SK-N-MC (cell line): ENCODE measurements at places on chromosomes 5 and 9.
A peak's percentile ranks its signal among the peaks of the same experiment; 100 is the strongest.

DNA sequence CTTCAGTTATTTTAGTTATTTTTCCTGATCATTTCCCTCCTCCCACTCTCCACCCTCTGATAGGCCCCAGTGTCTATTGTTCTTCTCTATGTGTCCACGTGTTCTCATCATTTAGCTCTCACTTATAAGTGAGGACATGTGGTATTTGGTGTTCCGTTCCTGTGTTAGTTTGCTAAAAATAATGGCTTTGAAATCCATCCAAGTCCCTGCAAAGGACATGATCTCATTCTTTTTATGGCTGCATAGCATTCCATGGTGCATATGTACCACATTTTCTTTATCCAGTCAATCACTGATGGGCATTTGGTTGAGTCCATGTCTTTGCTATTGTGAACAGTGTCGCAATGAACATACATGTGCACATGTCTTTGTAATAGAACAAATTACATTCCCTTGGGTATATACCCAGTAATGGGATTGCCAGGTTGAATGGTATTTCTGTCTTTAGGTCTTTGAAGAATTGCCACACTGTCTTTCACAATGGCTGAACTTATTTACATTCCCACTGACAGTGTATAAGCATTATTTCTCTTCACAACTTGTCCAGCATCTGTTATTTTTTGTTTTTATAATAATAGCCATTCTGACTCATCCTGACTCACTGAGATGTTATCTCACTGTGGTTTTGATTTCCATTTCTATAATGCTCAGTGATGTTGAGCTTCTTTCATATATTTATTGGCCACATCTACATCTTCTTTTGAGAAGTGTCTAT is 17.2 kb upstream of the DIRAS2 start:
- no peak for DNase-seq

DNA sequence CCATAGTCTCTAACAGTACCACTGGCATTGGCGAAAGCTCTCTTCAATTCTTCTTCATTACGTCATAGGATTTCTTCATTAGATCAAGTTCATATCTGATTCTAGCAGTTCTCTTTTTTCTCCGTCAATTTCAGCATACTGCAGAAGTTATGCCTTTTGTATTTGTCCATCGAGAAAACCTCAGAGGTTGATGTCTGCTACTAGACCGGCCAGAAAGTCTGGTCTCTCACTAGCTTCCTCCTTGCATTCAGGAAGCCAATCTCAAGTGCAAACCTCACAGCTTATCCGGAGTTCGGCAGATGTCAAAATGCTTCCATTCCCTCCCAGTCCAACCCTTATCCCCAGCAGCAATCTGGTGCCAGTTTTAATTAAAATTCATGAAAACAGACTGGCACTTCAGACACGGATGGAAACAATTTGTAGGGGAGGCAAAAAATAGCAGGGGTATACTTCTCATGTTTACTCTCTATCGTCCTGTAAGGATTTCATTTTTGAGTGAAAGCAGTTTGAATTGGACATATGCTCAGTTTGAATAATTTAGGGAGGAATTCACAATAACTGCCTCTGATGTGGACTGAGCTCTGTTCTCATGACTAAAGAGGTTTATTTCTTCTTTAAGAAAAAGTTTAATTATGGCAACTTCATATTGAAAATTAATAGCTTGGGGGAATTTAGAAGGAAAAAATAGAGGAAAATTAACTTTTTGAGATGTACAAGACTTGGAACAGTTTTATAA is 56.4 kb upstream of the TMC1 start:
- DNase-seq = no peak

DNA sequence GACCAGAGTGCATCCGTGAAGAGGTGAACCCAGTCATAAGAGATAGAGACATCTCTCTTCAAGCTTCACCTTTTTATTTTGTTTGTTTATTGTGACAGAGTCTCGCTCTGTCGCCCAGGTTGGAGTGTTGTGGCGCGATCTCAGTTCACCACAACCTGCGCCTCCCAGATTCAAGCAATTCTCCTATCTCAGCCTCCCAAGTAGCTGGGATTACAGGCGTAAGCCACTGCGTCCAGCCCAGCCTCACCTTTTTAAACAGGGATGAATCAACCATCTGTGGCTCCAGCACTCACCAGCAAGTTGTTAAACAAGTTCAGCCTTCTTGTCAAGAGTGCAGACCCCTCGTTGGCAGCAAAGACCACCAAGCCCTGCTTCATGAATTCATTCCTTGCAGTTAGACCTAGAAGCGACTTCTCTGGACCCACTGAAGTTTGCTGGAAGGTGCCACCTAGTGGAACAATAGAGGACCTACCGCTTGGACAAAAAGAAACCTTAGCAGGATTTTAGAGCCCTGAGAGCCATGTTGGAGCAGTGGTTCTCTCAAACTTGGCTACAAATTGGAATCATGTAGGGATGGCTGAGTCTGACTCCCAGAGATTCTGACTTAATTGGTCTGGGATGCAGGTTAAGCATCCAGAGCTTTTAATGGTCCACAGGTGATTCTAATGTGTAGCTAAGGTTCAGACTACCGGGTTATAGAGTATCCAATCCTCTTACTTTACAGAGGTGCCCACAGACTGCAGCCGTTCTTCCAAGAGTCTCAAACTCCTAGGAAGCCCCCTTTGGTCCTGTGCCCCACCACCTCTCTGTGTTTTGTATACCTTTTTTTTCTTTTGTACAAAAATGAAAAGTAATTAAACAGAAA is 10.5 kb upstream of the GALNT10 start:
- no peak for DNase-seq

GRCh38 chr5:41869151-41869723 is 988 bp downstream of the OXCT1 start:
- DNase-seq = no peak

DNA sequence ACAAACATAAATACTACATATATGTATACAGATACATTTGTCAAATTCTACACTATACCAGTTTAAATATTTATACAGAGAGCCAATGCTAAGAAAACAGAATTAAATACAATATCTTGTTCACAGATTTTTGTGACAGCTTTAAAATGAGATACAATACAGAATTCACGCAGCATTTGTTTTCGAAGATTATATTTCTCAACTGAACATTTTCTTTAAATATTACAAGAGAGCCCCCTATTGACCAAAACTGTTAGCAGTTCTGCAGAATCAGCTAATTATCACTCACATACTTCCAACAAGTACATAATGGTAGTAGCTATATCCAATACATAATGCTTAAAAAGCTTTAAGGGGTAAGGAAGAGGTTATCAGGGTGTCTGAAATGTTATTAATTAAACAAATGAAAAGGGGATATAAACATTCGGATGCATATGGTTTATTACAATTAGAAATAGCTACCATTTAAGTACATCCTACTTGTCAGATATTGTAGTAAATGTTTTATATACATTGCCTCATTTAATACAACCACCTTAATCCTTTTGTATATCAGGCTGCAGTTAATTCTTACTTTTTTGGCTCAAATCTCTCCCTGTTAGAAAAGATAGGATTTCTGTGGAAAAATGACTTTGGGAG is 31.7 kb downstream of the ZDHHC21 start:
- peak; percentile 76 for DNase-seq

GRCh38 chr9:130039528-130040147 is 3.4 kb downstream of the FNBP1 start:
- DNase-seq = no peak

GRCh38 chr5:75551471-75551870 is 39.8 kb downstream of the POLK start:
- no peak for DNase-seq

DNA sequence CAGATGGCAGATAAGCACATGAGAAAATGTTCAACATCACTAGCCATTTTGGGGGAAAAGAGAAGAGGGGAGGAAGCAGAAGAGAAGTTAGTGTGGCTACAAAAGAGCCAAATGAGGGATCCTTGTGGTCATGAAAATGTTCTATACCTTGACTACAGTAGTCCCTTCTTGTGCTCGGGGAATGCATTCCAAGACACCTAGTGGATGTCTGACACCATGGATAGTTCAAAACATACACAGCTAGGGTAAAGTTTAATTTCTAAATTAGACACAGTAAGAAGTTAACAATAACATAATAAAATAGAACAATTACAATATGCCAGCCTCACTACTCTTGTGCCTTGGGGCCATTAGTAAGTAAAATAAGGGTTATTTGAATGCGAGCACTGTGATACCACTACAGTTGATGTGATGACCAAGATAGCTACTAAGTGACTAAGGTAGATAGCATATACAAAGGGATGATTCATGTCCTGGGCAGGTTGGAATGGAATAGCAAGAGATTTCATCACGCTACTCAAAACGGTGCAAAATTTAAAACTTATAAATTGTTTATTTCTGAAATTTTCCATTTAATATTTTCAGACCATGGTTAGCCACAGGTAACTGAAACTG is 344.1 kb downstream of the NR2F1-AS1 start:
- no peak for DNase-seq

DNA sequence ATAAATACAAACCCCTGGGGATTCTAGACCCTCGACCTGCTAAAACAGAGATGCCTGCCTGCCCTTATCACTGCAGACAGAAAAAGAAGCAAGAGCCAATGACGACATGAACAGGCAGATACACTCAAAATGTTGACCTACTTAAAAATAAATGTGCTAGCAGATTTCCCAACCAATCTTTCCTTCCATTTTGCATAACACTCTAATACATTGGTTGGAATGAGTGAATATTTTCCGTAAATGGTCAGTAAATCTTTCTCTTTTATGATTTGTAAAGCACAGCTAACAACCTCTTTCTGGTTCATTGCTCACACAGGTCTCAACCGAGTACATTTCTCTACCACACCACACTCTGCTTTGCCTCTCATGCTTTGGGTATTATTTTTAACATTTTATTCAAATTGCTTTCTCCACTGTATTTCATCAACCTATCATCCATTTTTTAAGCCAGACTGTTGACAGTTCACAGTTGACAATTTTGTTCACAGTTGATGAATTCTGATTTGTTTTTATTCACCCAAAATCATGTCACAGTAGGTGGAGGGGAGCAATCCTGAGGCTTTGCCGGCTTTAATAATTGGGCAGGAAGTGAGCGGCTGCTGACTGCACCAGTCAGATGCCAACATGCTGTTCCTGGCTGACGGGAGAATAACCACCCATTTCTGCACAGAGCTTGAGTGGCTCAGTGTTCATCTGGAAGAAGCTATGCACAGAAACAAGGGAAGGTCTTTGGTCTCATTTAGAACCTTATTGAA is 426.6 kb downstream of the SPOCK1 start:
- DNase-seq = no peak

DNA sequence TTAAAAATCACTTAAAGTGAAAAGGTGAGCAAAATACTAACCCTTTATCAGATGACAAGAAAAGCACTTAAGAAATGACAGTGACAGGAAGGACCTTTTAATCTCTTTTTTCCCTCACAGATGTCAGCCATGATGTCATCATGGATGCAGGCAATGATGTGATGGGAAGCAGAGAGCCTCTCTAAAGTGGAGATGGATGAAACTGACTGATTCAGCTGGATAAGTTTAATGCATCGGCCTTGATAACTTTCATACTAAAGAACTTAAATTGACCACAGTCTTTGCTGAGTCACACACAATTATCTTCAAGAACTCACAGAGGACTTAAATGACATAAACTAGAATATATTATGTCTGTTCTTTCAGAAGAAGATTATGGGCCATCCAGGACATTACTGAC is 153.2 kb upstream of the FGF10 start:
- no peak for DNase-seq

- DNase-seq = peak; percentile 97
Measured at GRCh38 chr5:138213161-138214029, at the start of gene CDC23. TSS of gene CDC23 (minus strand) at chr5:138213323. CDS start at chr5:138213312, 11 bp downstream.

DNA sequence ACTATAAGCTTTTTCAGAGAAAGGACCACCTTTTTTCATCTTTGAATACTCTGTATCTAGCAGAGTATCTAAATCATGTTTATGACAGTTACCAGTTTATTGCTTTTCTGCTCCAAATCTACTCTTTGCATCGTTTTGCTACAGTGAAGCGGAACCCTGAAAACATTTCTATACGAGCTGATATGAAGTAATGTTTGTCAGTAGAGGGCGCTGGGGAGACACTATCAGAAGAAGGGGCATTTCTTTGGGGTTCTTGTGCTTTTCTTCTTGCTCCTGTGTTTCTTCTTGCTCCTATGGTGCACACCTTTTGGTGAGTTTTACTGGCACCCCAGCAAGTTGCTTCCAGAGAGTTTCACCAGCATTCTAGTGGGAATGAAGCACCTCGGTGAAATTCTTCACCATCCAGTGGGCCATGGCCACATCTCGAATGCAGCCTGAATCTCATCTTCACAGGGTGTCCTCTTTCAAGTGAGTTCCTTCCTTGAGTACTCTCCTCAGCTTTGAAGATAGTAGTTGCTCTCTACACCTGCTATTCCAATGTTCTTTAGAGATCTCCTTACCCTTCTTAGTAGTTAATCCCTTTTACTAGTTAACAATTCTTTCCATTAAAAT is 98.4 kb downstream of the FGF1 start:
- no peak for DNase-seq

DNA sequence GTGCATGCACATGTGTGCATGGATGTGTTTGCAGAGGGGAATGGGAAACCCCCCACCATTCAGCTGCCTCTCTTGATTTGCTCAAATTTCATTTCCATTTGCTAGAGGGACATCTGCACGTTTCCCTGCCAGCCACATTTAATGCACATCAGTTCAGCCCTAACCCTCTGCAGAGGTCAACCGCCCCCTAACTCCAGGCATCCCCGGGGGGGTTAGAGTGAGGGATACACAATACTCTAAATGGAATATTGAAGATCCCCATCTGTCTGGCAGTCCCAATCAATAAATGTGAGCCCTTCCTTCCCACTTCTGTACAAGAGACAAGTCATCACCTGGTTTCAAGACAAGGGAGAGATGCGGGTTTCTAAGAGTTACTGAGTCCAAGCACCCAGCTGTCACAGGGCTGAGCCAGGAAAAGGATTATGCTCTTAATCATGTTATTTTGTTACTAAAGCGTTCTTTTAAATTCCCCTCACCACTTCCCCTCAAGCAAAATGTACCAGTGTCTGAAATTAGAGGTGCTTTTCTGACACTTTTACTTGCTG is 134.1 kb downstream of the SEMA6A start:
- DNase-seq = no peak

- no peak for DNase-seq
Measured at GRCh38 chr9:118529624-118530214, 825.5 kb downstream of the TLR4 start.

GRCh38 chr5:170570476-170570875 is 66.7 kb downstream of the KCNIP1 start:
- DNase-seq = no peak

DNA sequence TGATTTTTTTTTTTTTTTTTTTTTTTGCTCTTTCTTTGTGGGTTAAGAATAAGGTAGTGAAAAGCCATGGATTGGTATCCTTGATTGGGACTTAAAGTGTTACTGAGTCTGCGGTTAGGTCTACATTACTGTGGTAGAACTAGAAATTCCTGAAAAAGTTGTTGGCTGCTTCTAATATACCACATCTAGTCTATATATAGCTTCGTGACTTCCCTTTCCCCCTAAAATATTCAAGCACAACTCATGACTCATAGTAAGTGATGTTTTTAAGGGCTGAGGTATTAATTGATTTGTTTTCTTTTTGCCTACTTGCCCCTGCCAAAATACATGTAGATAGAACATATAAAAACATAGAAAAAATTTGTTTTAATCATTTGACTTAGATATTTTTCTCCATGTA is 247.6 kb downstream of the TMEM232 start:
- DNase-seq = peak; percentile 70
